ENCODE measurements at places on chromosomes 12 and 14.

DNA sequence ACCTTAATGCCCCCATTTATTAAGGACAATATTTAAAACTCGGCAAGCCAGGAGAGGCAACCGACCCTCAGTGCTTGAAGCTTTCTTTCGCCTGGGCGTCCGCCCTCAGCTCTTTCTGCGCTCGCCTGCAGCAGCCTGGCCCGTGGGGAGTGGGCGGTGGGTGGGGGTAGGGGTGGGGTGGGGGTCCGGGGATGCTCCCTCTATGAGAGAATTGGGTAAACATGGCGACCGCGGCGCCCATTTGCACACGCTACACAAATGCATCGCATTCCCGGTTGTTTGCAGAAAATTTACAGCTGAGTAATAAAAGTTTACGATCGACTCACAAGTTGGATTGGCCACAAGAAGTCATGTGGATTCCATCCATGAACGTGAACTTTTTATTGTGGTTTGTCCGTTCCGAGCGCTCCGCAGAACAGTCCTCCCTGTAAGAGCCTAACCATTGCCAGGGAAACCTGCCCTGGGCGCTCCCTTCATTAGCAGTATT, 7.7 kb downstream of the HOXC8 start:
- no peak for DNase-seq

GRCh38 chr12:25794571-25794970, 163.9 kb upstream of the RASSF8 start:
- no peak for DNase-seq

DNA sequence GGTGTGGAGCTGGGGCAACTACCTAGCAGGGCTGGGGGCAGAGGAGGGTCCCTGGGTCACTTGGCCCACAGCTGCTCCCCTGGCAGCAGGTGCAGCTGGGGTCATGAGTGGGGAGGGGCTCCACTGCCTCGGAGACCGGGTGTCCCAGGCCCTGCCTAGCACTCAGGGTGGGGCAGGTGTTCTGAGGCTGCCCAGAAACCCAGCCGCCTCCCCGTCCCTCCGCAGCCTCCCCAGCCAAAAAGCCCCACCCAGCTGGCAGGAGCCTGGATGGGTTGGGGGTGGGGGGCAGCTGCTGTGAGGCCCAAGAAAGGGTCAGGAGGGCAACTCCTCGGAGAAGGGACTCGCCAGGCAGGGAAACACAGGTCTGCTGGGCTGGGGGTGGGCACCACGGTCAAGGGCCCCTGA, 11.2 kb downstream of the AHNAK2 start:
- DNase-seq, result no peak

DNA sequence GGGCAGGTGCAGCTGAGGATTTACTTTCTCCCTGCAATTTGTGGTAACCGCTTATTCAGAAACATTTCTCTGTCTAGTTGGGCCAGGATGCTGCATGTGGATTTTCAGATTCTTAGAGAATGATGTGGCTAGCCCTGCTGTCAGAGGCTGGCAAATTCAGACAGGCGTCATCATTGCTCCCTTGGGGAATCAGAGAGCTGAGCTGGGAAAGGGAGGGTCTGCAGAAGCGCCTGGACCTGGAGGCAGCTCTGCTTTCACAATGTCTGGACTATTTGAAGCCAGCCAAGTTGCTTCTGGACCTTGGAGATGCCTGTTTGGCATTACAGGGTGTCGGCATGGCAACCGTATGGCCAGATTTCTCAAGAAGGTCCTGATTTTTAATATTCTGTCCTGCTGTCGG, 3.4 kb downstream of the GALNT16 start:
- no peak for DNase-seq

- no peak for DNase-seq
Measured at GRCh38 chr12:52311285-52311648, 9.9 kb downstream of the KRT83 start.

Measured in hematopoietic multipotent progenitor cell treated with erythropoietin and hydrocortisone succinate and interleukin-3 and kit ligand, for 4 days (in vitro differentiated cells).